Activated T-helper 1 cell treated with anti-CD3 and anti-CD28 coated beads, Interleukin-2, amount 50 U/mL, for 16 hours (primary cell): ENCODE measurements at places on chromosomes 1 and 21.

- DNase-seq, result no peak
These were observed 77.0 kb upstream of the CXADR start for GRCh38 chr21:17435565-17436543.

DNA sequence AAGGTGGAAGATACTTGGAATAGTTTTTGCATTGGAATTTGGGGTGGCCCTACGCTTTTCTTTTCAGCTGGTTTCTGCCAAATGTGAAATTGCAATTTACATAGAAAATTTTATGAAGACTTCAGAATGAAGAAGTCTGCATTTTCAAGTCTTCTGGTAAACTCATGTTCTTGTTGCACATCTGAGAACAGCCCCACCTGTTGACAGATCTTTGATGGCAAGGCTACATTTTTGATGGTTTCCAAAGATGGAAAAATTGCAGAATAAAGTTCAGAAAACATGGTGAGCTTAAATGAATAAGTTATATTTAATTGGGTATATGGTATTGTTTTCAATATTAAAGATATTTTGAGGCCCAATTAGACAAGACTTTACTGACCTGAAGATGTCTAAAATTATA lies 25.4 kb downstream of the OLFM3 start:
- DNase-seq, result no peak

- DNase-seq, result no peak
These were observed 8.9 kb downstream of the WNT2B start for GRCh38 chr1:112517646-112518045.

GRCh38 chr1:54387419-54387818 lies 18.8 kb downstream of the SSBP3 start:
- no peak for DNase-seq

DNA sequence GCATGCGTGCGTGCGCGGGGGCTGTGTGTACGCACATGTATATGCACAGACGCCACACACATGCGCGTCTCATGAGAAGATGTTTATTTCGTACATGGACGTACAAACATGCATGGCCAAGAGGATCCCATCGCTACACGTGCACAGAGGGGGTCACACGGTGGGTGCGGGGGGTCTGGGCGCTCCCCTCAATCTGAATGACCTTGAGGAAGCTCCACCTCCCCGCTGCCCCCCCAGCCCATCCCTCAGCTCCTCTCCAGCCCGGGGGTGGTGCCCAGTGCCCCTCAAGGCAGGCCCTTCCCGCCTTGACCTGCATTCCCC lies 1.5 kb downstream of the TMEM240 start:
- no peak for DNase-seq

- no peak for DNase-seq
These were observed 9.4 kb downstream of the KIAA1614 start for GRCh38 chr1:180921891-180922630.

GRCh38 chr1:25971066-25971810 lies 26.6 kb downstream of the PAFAH2 start:
- no peak for DNase-seq

GRCh38 chr1:108704496-108704895 lies 8.2 kb upstream of the FNDC7 start:
- DNase-seq, result no peak

DNA sequence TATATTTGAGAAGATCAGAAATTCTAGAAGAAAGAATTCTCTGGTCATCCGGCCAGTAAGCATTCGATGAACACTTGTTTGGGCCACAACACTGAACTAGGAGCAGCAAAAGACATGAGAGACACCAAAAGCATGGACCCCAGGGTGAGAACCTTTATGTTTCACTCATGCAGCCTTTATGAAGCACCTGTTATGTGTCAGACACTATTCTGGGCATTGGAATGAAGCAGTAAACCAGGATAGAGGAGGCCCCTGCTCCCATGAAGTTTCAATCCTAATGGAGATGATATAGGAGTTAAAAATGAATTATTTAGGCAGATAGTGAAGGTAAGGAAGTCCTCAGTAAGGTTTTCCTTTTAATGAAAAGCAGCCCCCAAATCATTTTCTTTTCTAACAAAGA lies 43.6 kb downstream of the OLFML3 start:
- no peak for DNase-seq

DNA sequence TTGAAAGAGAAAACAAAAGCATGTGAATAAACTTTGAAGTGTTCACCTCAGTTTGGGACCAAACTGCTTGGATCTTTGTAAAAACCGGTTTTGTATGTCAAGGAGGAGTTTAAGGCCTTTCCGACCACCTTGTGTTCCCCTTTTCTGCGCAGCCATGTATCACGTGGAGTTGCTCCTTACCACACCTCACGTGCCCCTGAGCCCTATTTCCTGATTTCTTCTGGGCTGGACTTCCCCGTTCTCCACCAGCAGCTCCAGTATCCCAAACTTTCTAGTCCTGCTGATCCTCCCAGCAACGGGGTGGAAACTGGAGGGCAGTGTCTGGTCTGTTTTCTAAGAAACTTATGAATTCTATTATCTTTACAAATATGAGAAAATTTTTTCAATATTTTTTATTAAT lies 1.6 kb upstream of the SH3D21 start:
- DNase-seq, result no peak

- no peak for DNase-seq
These were observed 3.7 kb upstream of the KPNA6 start for GRCh38 chr1:32104127-32104526.

DNA sequence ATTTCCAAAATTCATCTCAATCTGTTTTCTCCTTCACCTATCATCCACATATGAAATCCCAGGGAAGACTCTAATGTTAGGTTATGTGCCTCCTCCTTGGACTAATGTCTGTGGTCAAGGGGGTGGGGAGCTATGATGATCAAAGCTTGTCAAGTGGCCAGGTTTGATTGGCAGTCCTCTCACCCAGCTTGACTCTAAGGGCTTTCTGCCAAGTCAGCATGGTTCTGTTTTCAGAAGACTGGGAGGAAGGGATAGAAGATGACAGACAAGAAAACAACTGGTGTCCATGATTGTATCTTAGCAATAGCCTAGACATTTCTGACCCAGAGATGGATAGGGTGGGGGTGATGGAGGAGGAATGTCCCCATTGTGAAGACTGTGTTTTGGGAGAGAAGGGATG lies 9.1 kb upstream of the THEM5 start:
- no peak for DNase-seq

GRCh38 chr1:32925403-32926162 lies 24.4 kb upstream of the TMEM54 start:
- no peak for DNase-seq

- DNase-seq, result no peak
These were observed 20.9 kb upstream of the AGL start for GRCh38 chr1:99829269-99829668.

GRCh38 chr1:100455478-100456072 lies 82.4 kb upstream of the GPR88 start:
- no peak for DNase-seq

- DNase-seq, result no peak
These were observed 8.6 kb upstream of the TACSTD2 start for GRCh38 chr1:58585581-58586151.

- no peak for DNase-seq
These were observed 11.8 kb upstream of the XCL2 start for GRCh38 chr1:168555508-168556046.

DNA sequence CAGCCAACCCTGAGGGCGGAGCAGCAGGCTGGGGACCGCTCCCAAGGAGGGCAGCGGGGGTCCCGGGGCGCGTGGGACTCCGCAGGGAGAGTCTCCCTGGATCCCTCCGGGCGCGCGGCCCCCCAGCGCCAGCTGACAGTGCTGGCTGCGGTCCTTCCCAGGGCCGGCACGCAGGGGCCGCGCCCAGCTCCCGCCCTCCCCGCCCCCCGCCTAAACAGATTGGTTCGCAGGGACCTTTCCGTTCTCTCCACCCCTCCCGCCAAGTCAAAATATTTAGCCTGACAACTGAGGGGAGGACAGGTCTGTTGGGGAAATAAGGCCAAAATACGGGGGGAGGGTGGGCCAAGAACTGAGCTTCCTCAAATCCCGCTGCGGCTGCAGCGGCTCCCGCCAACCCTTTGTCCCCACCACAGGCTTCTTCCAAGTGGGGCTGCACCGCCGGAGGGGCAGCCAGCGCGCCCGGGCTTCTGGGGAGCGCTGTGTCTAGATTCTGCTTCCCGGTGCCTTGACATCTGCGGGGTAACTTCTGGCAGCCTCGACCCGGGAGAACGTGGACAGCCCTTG lies at the start of gene INSRR:
Gene INSRR (minus strand): TSS at position 159 of the 564 bp plus-strand sequence. CDS start 496 bp downstream, outside the sequence.
- no peak for DNase-seq

- DNase-seq, result no peak
These were observed 164.7 kb upstream of the CHRM3 start for GRCh38 chr1:239221656-239222055.

DNA sequence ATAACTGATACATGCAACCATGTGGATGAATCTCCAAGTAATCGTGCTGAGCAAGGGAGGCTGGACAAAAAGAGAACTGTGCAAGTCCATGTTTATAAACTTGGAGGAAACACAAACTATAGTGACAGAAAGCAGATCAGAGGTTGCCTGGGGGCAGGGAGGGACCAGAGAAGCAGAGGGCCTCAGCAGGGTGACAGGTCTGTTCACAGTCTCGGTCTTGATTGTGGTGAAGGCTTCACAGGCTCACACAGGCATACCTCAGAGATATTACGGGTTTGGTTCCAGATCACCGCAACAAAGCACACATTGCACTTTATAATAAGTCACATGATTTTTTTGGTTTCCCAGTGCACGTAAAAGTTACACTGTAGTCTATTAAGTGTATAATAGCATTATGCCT lies 28.5 kb downstream of the ACOT7 start:
- DNase-seq, result no peak

DNA sequence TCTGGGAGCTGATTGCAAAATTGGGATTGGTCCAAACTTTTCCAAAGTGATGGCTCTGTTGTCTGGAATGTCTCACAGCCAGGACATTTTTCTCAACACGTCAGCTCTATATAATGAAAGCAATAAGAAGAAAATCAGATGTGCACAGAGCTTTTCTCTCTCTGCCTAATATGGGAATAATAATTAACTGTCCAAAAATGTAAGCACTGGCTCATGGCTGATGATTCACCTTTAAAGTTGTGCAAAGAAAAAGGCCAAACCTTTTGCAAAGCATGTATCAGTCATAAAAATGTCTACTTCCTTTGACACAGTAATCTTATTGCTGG lies 30.4 kb downstream of the ZNF281 start:
- DNase-seq, result no peak

- DNase-seq, result no peak
These were observed 5.5 kb downstream of the LEMD1 start for GRCh38 chr1:205416322-205416721.

DNA sequence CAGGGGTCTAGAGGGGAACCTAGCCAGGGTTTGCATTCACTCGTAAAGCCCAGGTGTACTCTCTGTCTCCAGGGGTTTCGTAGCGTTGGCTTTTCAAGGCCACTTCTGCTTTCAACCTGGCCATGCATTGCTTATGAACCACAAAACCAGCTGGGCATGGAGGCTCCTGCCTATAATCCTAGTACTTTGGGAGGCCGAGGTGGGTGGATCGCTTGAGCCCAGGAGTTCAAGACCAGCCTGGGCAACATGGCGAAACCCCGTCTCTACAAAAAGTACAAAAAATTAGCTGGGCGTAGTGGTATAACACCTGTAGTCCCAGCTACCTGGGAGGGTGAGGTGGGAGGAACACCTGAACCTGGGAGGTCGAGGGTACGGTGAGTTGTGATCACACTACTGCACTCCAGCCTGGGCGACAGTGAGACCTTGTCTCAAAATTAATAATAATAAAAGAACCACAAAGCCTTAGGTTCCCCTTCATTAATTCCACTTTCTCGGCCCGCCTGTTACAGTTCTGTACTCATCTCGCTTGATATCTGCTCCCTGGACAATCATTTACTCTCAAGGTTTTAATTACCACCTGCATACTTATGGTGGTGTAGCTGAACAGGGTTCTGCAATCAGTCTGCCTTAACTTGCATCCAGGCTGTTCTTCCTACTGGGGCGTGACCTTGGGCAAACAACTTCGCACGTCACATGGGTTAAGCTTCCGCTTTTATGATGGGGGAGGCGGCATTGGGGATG lies 6.1 kb downstream of the SLC16A4 start:
- no peak for DNase-seq

DNA sequence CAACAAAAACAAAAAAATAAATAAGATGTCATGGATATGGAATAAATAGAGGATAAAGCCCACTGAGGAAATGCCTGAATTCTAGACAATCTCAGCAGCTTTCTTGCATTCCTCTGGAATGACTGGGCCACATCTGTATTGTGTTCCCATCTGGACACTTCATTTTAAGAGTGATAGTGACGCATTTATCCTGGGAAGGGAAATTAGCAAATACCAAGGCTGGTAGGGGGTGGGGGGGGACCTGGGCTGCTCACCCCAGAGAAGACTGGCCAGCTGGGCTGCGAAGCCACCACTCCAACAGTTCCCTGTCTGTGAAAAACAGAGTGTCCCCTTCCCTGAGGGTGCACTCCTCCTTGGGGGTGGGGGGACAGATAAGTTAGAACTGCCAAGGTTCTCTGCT lies 106.3 kb downstream of the HIVEP3 start:
- no peak for DNase-seq

DNA sequence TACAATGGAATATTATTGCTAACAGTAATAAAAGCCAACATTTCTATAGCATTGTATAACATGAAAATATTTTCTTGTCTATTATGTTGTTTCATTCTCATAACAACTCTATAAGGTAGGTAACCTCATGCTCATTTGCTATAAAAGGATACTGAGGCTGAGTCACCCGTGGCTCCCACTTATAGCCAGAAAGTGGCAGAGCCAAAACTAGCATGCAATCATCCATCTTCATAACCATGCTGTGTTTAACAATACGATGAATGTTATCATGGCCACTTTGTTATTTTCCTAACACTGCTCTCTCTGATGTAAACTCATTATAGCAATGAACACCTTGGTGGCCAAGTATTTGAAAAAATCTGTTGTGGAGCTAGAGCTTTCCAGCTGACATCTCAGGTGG lies 80.8 kb upstream of the JUN start:
- no peak for DNase-seq

- no peak for DNase-seq
These were observed 447.5 kb downstream of the NEGR1 start for GRCh38 chr1:71834601-71835441.

DNA sequence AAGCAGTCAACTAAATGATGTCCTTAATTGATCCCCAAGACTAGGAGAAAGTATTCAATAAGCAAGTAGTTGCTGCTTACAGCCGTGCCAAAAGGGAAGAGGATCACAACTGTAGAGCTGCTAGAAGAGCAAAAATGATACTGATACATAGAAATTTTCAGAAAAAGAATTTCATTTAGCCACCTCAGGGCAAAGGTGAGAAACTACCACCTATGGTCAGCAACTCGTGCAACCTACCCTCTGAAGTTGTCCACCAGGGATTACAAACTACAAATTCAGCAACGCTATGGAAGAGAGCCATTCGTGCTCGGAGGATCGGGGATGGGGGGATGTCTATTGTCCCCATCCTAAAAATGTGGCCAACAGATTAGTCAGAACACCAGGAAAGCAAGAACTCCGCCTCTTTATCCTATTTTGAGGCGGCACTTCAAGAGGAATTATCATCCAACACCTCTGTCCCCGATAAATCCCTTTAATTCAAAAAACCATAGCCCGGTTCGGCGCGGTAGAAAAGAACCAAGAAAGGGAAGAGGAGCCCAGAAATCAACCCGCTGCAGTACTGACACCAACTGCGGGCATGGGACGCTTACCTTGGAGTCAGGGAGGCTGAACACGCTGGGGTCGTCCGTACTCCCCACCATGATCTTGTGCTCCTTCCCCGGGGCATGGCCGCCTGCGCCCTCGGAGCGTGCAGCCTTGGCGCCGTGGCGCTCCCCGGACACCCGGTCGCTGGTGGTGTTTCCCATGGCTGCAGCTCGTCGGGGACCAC lies 687 bp downstream of the PRKAB2 start:
- no peak for DNase-seq

- DNase-seq, result no peak
These were observed 9.7 kb downstream of the ZMPSTE24 start for GRCh38 chr1:40267767-40268187.
